CD4-positive, alpha-beta memory T cell (primary cell): ENCODE measurements at places on chromosomes 1 and 21.

DNA sequence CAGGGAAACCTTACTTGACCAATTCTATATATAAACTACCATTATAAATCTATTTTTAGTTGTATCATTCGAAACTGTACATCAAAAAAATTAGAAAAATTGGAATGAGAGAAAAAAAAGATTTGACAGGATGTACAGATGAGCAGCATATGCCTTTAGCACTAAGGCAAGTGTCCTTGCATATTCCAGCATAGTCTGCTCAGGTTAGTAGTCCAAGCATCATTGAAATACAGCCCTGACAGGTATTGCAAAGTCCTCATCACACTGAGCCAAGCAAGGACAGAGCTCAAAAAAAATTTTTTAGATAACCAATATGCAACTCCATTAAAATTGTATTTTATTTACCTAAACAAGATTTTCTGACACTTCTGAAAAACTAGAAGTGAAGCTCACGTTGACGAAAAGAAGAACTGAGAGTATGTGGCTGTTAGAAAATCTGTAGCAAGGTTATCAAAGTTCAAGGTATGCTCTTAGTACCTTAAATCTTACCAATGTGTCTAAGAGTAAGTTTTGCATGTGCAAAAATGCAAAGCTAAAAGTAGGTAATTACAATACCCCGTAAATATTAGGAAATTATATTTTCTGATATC, 465.6 kb upstream of the ADGRL4 start:
- DNase-seq: no peak

GRCh38 chr21:15022608-15023261, 42.1 kb downstream of the NRIP1 start:
- DNase-seq: no peak

DNA sequence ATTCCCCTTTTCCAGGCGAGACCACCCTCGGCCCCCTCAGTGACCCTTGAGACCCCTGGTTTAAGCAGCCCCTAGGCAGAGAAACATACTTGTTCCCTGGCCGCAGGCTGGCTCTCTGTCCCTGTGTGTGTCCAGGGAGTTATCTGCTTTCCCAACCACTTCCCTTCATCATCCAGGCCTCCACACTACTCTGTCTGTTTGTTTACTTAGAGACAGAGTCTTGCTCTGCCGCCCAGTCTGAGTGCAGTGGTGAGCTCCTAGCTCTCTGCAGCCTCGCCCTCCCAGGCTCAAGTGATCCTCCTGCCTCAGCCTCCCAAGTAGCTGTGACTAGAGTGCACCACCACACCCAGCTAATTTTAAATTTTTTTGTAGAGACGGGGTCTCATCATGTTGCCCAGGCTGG, 5.8 kb upstream of the VWA1 start:
- DNase-seq: no peak

DNA sequence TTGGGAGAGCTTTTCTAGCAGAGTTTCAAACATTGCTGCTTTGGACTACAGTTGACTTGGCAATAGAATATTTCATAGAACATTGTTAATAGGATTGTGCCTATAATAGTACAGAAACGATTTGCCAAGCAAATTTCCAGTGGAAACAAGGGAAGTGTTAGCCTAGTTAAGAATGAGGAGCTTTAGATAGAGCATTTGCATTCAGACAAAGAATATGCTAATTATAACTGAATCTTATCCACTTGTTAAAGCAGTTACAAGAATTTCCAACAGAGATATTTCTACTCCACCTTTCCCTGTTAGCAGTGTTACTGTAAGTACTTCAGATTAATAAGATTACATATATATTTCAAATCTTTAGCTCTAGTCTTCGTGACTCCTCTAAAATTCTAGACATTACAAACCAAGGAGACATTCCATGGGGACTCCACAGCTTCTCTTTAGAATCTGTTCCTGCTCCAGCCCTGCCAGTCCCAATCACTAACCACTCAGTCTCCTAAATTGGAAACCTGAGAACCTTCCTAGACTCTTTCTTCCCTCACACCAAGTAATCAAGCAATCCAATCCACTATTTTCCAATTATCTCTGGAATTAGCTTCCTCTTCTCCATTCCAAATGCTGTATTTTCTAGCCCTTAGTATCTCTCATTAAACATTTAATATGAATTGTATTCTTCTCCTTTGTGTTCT, 141.8 kb upstream of the PBX1 start:
- DNase-seq: no peak

- DNase-seq: no peak
Observed at GRCh38 chr1:168752171-168752832, 23.3 kb upstream of the DPT start.

DNA sequence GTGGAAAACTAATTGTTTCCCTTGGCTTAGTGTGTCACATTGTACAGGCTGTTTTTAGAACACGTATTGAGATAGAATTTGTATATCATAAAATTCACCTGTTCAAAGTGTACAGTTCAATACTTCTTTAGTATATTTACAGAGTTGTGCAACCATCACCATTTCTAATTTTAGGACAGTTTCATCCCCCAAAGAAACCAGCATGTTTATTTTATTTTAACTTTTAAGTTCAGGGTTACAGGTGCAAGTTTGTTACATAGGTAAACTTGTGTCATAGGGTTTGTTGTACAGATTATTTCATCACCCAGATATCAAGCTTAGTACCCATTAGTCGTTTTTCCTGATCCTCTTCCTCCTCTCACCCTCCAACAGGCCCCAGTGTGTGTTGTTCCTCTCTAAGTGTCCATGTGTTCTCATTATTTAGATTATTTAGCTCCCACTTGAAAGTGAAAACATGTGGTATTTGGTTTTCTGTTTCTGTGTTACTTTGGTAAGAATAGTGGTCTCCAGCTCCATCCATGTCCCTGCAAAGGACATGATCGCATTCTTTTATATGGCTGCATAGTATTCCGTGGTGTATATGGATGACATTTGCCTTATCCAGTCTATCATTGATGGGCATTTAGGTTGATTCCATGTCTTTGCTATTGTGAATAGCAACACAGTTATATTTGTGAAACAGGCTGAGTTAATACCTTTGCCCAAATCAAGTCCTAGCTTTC, 35.2 kb upstream of the DHCR24 start:
- no peak for DNase-seq

- no peak for DNase-seq
Observed at GRCh38 chr1:219414250-219414649, 198.7 kb downstream of the ZC3H11B start.
